ENCODE measurements at places on chromosomes 1 and 21.

GRCh38 chr21:45297869-45298268, 10.2 kb upstream of the POFUT2 start:
- DNase-seq = no peak

- no peak for DNase-seq
These were observed 59.4 kb downstream of the CDC7 start for GRCh38 chr1:91559838-91560565.

DNA sequence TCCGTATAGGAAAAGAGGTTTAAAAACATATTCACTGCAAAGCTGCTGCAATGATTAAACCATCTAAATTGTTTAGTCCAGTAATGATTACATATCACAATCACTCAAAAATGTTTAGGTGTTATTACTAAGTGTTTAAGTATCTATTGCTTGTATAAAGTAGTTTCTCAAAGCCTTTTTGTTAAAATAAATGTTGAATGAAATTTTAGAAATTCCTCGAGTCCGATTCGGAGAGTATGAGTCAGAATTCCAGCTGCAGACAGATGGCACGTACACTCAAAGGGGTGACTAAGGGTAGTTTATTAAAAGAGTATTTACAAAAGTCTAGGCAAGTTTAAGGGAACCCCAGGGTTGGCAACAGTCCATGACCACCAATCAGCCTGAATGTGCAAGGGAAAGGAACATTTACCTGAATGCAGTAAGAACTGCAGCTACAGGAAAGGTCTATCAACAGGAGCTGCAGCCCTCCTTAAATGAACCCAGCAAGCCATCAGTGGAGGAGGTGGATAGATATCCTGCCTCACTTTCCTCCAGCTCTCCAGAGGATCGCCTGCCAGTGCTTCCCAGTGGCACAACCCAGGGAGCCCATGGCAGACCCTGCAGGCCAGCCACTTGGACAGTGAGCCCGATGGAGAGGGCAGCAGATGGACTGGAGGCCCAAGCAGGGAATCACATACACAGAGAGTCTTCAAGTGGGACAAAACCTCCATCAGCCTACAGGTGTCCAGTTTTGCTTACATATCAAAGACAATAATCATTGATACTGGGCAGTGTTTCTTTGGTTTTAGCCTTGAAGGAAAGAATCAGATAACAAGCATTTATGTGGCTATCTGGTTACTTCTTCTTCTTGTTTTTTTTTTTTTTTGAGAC, 92.1 kb upstream of the SLC44A3 start:
- DNase-seq = peak; percentile 96

DNA sequence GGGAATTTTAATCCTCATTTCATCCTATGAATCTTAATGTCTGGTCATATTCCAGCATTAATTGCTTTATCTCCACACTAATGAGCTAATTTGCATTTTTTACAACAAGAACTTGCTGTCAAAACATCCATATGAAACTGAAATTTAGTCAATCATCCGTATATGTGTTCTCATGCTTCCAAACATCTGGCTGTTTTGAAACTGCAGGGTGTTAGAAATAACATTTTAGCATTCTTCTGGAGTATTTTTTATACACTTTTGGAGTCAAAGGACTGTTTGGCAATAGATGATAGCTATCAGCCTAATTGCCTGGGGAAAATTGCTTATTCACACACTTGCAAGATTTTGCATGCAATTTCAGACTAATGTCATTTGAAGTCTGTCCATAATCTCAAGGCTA, 1639.3 kb downstream of the KCNT2 start:
- no peak for DNase-seq

DNA sequence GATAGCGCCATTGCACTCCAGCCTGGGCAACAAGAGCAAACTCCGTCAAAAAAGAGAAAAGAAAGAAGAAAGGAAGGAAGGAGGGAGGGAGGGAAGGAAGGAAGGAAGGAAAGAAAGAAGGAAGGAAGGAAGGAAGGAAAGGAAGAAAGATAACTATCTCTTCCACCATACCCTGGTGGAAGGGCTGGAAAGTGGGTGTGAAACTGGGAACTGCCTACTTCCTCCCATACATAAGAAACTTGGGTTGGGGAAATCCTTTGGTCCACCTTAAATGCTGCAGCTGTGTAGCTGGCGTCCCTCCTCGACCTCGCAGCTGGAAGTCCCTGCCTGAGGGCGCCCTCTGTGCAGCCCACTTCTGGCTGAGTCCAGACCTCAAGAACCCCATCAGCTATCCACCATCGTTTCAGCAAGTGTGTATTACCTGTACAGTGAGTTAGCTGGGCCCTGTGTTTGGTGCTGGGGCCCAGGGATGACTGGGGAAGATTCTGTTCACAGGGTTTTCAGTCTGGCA, 4.6 kb upstream of the FAM167B start:
- DNase-seq = no peak

DNA sequence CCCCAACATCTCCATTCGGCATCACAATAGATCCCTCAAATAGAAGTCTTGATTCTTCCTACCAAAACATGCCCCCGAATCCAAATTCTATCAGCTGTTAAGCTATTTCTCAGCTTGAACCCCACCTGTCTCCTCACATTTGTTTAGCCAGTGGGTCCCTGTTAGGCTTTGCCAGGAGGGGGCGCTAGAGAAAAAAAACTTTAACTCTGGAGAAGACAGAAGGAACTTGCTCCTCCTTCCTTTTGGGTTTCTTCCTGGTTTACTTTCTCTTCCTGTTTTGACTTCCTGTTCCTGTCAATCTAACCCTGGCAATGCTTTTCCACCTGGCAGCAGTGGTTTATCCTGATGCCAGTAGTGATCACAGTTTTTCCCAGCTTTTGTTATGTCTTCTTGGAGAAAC, 95.6 kb upstream of the KCNK1 start:
- DNase-seq = peak; percentile 34

GRCh38 chr1:109623601-109624161, 4.0 kb downstream of the AMPD2 start:
- no peak for DNase-seq

DNA sequence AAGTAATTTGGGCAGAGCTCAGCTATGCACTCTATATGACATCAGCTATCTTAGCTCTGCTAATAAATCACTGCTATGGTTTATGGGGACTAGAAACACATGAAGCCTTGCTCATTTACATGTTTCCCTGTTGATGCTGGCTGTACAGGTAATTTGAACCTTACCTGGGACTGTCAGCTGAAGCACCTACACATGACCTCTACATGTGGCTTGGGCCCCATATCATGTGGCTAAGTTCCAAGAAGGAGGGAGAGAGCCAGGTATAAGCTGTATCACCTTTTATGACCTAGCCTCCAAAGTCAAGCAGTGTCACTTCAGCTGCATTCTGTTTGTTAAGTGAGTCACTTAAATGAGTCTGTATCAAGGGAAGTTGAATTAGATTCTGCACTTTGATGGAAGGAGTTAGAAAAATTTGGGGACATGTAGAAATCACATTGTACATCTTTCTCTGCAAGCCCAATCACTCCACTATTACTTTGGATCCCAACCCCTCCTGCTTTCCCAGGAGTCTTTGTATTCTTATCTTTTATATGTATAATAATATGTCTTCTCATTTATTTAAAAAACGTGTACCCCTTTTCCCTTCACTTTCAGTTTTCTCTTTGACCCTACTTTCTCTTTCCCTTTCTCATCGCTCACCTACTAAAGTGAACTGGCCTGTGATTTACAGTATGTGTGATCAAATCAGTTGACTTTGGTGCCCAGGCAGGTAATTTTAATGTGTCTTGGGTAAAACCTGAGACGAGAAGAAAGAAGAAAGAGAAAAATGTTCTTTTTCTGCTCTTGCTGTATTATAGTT, 53.4 kb upstream of the PRKACB start:
- DNase-seq = peak; percentile 15

GRCh38 chr1:10586125-10586524, 111.4 kb downstream of the PEX14 start:
- no peak for DNase-seq

DNA sequence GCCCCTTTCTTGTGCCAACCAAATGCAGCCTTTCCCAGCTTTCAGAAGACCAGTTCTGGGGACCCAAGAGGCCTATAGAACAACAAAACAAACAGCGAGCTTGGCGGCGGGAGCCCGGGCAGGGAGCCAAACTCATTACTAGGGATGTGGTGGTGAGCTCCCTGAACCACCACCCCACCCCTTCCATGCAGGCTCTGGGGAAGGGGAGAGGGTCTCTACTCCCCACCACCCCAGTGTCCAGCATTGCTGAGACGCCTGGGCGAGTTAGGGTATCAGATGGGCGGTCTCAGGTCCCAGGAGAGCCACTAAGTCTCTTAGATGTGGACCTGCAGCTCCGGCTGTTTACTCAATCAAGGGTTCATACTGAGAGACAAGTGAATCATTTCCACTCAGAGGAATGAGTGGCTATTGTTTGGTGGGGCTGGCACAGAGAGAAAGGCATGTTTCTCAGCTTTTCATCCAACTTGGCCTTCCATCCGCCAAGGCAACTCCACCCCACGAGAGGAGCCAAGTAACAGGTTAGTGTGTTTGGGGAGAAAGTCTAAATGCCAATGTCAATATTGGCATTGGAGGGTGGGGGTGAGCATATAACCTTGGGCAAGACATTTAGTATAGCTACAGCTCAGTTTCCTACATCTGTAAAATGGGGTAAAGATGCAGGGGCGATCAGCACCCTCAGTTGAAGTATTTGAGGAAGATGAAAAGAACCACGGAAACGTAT, 40.9 kb downstream of the PLXNA2 start:
- peak; percentile 87 for DNase-seq

DNA sequence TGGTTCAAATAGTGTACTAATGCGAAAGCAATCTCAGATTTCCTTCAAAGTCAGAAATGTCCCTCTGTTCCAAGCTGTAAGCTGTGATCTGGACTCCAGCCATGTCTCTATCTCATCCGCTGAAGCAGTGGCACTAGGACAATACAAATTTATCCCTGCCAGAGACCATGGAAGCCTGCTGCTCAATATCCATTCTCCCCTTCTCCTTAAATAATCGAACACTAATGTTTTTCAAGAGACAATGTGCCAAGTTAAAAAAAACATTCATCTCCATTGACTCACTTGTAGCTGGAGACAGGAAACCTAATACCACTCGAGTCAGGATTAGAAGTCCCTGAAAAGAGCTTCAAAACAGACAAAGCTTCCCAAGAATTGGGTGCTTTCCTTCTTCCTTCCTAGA, 38.5 kb upstream of the PGBD5 start:
- peak; percentile 8 for DNase-seq

- DNase-seq = peak; percentile 22
These were observed 42.4 kb downstream of the PTPRC start for GRCh38 chr1:198681252-198681651.

DNA sequence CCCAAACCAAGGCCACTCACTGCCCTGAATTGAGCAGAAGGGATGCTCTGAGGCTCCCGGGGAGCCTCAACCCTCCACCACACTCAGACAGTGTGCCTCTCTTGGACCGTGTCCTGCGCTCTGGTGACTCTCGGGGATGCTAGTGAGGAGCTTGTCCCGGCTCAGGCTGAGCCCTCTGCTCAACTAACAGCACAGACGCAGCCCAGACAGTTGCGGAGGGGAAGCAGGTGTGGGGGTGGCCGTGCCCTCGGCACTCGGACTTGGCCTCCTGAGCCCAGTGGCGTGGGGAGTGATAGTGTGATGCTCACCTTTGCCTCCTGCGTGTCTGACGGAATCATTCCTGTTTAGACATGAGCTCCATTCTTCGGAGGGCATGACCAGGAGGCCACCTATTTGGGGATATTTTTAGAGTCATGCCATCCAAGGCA, 15.4 kb upstream of the SLC19A1 start:
- DNase-seq = no peak

DNA sequence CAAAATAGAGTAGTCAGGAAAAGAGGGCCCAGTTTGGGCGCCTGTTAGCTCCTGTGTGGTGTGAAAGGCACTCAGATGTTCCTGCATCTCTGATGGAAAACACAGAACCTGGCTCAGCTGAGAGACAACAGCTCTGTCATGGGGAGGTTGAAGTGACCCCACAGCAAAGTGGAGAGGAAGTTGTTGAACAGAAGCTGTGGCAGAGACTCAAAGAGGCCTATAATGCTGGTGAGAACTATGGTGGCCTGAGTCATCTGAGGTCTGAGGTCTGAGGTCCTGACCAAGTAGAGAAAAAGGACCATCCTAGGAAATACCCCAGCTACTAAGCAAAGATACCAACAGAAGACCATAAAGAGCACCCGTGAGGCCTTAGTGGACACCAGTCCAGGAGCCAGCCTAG, 45.6 kb upstream of the JAK1 start:
- no peak for DNase-seq

- peak; percentile 81 for DNase-seq
These were observed 3.3 kb upstream of the IRF2BP2 start for GRCh38 chr1:234613128-234613875.

DNA sequence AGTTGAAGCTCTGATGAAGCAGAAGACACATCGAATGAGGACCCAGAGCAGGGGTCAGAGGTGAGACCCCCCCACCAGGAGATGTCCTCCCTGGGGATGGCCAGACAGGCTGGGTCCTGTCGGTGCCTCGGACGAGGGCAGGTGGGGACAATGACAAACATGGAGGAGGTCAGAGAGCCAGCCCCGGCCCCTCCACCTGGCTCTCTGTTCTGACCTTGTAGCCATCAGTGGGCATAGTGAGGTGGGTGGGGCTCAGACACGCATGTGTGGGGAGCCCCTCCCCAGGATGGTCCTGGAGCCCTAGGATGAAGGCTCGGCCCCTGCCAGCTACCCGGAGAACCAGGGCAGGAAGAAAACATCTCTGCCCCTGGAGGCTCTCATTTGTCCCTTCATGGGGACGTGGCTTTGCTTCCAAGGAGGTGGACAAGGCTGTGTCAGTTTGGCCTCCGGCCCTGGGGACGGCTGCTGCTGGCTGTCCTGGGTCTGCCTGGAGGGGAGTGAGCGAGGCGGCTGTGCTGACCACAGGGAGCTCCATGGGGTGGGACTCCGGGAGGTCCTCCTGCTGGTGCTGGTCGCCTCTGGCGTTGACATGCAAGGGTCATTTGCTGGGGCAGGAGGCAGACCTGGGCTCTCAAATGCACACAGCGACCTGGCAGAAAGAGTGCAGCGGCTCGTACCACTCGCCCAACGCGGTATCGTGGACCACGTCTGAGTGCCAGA, 2.6 kb downstream of the KRTAP10-6 start:
- no peak for DNase-seq

- no peak for DNase-seq
These were observed 533.1 kb downstream of the KIF26B start for GRCh38 chr1:245687636-245688535.

DNA sequence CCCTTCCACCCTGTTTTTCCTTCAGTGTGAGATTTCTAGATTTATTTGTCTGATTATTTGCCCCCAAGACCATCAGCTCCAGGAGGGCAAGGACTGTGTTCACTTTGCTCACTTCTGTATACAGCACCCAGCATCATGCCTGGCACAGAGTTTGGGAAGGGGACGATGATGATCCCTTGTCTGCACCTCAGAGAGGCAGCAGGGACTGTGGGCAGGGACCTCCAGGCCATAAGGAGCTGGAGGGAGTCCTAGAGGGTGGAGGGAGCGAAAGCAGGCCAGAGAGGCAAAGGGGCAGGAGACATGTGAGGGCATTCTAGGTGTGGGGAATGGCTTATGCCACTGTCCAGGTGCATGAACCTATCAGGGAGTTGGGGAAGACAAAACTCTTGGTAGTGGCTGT, 32.8 kb downstream of the H3-3A start:
- DNase-seq = no peak

DNA sequence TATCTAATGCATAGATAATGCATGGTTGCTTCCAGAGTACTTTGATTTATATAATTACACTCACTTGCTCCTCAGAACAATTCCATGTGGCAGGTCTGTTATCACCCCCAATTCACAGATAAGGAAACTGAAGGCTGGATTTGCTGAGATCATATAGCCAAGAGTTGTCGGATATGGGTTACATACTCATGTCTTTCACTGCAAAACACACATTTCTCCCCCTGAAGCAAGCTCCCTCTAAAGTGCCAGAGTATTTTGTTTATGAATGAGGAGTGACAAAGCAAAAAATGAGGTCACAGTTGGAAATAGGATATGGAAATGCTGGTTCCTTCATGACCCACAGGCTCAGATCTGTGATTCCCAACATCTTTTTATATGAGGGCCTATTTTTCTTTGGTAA, 134.2 kb downstream of the ROR1 start:
- no peak for DNase-seq

Data from renal cortical epithelial cell (primary cell).